ENCODE measurements at places on chromosomes 6 and 20.

DNA sequence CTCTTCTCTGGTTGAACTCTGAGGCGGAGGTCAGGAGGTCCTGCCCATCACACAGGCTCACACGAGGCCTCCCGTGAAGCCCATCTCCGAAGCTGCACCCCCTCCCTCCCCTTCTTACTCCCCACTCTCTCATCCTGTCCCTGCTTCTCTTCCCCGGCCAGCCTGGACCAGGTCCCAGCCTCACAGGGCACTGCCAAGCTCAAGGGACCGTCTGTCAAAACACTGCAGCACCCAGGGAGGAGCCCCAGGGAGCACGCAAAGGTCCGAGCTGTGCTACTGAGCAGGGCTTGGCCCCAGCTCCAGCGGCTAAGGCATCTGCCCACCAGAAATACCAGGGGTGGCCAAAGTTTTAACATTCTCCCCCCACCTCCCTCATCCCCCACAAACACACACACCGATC lies 70.0 kb downstream of the PSMG4 start:
- no peak for DNase-seq
- H3K36me3 ChIP-seq: no peaks in the 10 kb centered on the region
- no peak overlapping the region for H3K4me3 ChIP-seq
- no peaks in the 10 kb centered on the region for H3K27me3 ChIP-seq

DNA sequence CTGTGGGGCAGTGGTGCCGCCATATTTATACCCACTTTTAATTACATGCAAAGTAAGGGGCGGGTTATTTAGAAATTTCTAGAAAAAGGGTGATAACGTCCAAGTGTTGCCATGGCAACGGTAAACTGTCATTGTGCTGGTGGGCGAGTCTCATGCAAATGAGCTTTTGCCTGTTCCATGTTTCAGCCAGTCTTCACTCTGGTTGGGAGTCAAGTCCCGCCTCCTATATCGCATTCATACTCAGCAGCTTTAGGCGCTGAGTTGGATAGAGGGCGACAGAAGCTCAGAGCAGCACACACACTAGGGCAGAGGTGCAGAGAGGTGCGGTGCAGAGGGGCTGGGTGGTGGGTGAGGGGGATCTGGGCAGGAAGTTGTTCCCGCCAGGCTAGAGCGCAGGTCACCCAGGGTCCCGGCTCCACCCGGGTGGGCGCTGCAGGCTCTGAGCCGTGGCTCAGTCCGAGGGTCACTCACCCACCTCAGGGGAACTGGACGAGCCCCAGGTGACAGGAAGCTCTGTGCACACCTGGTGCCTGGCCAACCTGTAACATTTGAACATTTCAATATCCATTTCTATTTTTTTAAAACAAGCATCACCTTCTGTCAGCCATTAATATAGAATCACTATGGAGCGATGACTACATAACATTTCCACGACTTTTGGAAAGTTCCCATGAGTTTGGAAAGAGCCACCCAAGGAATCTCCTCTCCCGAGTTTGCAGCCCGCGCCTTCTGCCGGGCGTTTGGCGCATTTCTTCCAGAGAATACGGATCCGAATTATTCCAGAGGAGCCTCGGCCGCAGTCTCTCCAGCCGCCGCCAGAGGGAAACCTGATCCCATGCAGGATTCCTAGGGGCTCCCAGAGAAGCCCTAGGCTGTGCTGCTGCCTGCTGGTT lies 89.1 kb upstream of the PHACTR3 start:
- peaks cover 2% of the 10 kb centered on the region for H3K27me3 ChIP-seq
- H3K36me3 ChIP-seq: no peaks in the 10 kb centered on the region
- DNase-seq: peak; percentile 39
- H3K27ac ChIP-seq: no peak overlapping the region
- no peak overlapping the region for H3K4me3 ChIP-seq

DNA sequence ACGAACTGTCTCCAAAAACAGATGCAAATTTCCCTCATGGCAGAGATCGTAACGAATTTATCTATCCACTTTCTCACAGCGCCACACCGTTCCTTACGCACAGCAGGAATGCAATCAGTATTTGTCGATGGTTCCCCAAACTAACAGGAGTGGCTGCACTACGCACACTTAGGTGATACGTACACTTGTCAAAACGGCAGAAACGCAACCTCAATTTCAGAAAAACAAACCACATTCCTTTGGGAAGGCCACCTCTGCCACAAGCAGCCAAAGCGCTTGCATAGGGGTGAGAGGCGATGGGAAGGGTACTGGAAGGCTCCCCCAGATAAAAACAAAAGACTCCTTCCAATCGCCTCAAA lies 638 bp downstream of the MDN1 start:
- H3K27ac ChIP-seq: peak overlapping the region; percentile 89
- H3K36me3 ChIP-seq: no peaks in the 10 kb centered on the region
- no peaks in the 10 kb centered on the region for H3K4me1 ChIP-seq

- no peaks in the 10 kb centered on the region for H3K36me3 ChIP-seq
- no peaks in the 10 kb centered on the region for H3K27me3 ChIP-seq
- H3K27ac ChIP-seq: no peak overlapping the region
- no peaks in the 10 kb centered on the region for H3K4me1 ChIP-seq
These were observed 40.6 kb downstream of the LBP start for GRCh38 chr20:38386851-38387250.

- H3K4me3 ChIP-seq: no peak overlapping the region
- H3K4me1 ChIP-seq: no peaks in the 10 kb centered on the region
- no peak overlapping the region for H3K27ac ChIP-seq
These were observed 11.6 kb downstream of the PDCD2 start for GRCh38 chr6:170572704-170573466.

GRCh38 chr6:70531133-70531532 lies 35.6 kb upstream of the SDHAF4 start:
- H3K27me3 ChIP-seq: no peaks in the 10 kb centered on the region
- no peak for DNase-seq
- no peak overlapping the region for H3K4me3 ChIP-seq
- no peaks in the 10 kb centered on the region for H3K36me3 ChIP-seq
- no peaks in the 10 kb centered on the region for H3K4me1 ChIP-seq
- H3K27ac ChIP-seq: no peak overlapping the region

DNA sequence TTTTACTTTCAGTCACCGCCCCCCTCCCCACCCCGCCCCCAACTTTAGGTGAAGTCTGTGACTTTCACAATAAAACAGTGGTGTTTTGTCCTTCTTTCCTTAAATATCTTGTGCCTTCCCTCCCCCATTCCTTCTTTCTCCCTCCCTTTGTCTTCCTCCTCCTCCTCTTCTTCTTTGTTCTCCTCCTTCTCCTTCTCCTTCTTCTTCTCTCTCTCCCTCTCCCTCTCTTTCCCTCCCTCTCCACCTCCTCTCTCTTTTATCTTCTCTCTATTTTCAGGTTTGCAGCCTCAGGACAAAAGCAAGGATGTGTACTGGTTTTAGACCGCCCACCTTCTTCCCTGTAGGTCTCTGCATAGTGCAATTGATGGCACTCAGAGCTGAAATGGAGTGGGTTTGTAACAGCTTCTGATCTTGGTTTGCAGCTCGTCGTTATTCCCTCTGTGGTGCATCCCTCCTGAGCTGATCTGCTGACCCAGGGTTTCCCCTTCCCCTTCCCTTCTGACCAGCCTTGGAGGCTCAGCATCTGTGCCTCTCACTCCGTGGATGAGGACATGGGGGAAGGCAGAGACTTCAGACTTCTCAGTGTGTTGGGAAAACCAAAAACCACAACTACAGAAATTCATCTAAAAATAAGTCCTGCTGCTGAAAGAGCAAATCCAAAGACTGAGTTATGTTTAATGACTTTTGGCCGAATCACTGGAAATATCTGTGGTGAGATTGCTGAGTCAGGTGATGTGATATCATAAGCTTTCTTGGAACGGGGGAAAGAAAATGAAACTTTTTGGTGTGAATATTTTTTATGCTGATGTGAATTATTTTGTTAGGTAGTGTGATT lies 6.9 kb downstream of the VGLL2 start:
- no peak for DNase-seq
- H3K4me1 ChIP-seq: peaks cover 4% of the 10 kb centered on the region
- H3K4me3 ChIP-seq: no peak overlapping the region
- H3K36me3 ChIP-seq: no peaks in the 10 kb centered on the region
- no peak overlapping the region for H3K27ac ChIP-seq

- H3K27ac ChIP-seq: no peak overlapping the region
- H3K4me3 ChIP-seq: no peak overlapping the region
- no peak for DNase-seq
- H3K27me3 ChIP-seq: no peaks in the 10 kb centered on the region
- no peaks in the 10 kb centered on the region for H3K36me3 ChIP-seq
These were observed 5.5 kb downstream of the HLA-DQA1 start for GRCh38 chr6:32642720-32643106.

DNA sequence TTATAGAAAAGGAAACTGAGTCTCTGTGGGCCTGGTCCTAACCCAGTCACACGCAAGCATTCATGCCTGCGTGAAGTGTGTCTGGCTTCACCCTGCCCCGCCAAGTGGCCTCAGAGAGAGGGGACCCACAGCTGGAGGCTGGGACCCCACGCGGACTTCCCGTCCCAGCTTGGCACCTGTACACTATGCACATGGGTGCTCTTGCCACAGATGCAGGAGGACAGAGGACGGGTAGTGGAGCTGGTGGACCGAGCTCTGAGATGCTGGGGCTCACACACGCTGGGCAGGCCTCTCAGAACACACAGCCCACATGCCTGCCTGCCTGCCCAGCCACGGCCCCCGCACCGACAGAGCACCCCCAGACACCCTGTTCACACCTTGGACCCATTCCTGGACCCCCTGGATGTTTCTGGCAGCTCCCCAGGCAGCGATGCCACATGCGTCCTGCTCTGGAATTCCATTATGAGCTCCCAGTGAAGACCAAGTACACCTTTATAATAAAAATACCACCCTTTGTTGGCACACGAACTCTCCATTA lies 24.9 kb upstream of the SMOC2 start:
- DNase-seq: no peak
- H3K27me3 ChIP-seq: no peaks in the 10 kb centered on the region
- H3K27ac ChIP-seq: no peak overlapping the region

GRCh38 chr20:39602649-39603048 lies 640.5 kb downstream of the DHX35 start:
- no peaks in the 10 kb centered on the region for H3K36me3 ChIP-seq
- no peak overlapping the region for H3K27ac ChIP-seq
- H3K4me1 ChIP-seq: no peaks in the 10 kb centered on the region
- H3K4me3 ChIP-seq: no peak overlapping the region
- H3K27me3 ChIP-seq: no peaks in the 10 kb centered on the region

- no peak overlapping the region for H3K4me3 ChIP-seq
- no peak overlapping the region for H3K27ac ChIP-seq
- peak; percentile 26 for DNase-seq
- H3K27me3 ChIP-seq: no peaks in the 10 kb centered on the region
These were observed 63.3 kb upstream of the ZNF133 start for GRCh38 chr20:18224968-18225568.

DNA sequence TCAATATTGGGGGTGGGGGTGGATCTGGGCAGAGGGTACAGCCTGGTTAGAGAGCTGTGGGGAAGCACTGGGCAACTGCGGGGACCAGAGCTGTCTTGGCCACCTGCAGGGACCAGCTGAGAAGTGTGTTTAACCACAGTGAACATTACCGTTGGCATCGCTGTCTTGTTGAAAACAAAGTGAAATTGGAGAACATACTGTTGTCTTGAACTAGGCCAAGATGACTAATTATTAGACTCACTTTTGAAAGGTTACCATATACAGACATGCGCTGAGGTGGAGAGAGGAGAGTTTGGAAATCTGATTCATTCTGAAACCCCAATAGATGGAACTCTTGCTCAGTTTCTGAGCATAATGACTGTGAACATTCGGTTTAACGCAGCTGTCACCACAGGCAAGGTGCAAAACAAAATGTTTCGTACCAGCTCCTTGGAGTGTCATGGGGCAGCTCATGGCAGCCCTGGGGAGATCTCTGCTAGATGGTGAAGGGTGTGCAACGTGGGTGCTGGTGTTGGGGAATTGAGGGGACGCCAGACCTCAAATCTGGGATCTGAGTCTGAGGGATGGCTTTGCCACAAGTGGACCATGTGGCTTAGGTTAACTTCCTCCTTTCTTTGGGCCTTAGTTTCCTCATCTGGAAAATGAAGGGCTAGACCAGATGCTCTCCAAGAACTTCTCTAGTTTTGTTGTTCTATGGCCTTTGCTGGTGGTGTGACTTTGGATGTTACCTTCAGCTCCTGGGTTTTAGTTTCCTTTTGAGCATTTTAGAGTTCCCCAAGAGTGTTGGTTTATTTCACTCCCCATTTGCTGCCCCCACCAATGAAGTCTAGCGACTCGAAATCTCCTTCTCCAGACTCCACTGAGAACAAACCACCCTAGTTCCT lies 24.6 kb upstream of the GTSF1L start:
- no peak overlapping the region for H3K4me3 ChIP-seq
- no peak overlapping the region for H3K27ac ChIP-seq
- DNase-seq: no peak
- no peaks in the 10 kb centered on the region for H3K36me3 ChIP-seq

DNA sequence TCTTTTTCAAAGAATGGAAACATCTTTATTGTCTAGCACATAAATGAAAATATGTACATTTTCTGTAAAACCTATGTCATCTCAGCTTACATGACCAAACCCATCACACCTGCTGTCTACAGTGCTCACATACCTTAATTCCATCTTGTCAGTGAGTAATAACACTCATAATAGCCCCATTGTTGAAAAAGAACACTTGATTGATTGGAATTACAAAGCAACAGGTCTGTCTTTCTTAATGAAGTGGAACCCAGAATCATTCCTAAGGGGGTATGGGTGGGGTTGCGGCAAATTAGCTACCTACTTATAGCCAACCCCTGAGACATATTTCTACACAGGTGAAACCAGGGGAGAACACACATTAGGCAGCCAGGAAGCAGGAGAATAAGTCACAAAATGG lies 20.2 kb downstream of the ADGRF4 start:
- H3K27me3 ChIP-seq: no peaks in the 10 kb centered on the region
- no peak overlapping the region for H3K27ac ChIP-seq
- no peaks in the 10 kb centered on the region for H3K36me3 ChIP-seq
- no peak for DNase-seq
- no peak overlapping the region for H3K4me3 ChIP-seq
- no peaks in the 10 kb centered on the region for H3K4me1 ChIP-seq

- H3K27ac ChIP-seq: peak within 1 kb of the TSS; percentile 69
- H3K4me1 ChIP-seq: peaks cover 5% of the 10 kb centered on the region
- H3K36me3 ChIP-seq: no peaks in the 10 kb centered on the region
These were observed at the start of gene ADAM33 for GRCh38 chr20:3681931-3682781. TSS of gene ADAM33 (minus strand) at chr20:3682010. CDS start at chr20:3682004, 6 bp downstream.

DNA sequence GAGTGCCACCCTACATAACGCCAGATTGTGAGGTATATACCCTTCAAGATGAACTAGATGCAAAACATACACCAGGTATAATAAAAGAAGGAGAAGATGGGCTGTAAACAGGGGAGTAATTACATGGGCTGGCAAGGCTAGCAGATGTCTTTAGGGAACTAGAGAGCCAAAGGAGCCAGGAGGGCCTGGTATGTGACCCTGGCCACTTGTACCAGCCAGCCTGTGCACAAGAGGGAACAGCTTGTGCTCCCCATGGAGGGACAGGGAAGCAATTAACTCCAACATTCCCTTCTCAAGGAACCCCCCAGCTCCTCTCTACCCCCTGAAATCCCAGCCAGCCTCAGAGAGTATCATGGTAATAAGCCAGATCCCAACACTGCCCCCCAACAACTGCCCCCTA lies 139.9 kb downstream of the HIVEP2 start:
- no peaks in the 10 kb centered on the region for H3K36me3 ChIP-seq
- H3K27ac ChIP-seq: no peak overlapping the region
- H3K4me1 ChIP-seq: no peaks in the 10 kb centered on the region
- DNase-seq: no peak
- H3K4me3 ChIP-seq: no peak overlapping the region
- H3K27me3 ChIP-seq: no peaks in the 10 kb centered on the region
